ENCODE measurements at places on chromosomes 4 and X. TPM values are rescaled to one million over a fixed set of nuclear protein-coding genes. Genes with fewer than 3 reads are reported as not detected.

PRSS12 gene
- 0.50 TPM for total RNA-seq

GPRIN3 gene
- total RNA-seq, result 5.3 TPM

SRPX gene
- total RNA-seq, result 101 TPM

CT45A9 gene
- not detected for total RNA-seq

DNA sequence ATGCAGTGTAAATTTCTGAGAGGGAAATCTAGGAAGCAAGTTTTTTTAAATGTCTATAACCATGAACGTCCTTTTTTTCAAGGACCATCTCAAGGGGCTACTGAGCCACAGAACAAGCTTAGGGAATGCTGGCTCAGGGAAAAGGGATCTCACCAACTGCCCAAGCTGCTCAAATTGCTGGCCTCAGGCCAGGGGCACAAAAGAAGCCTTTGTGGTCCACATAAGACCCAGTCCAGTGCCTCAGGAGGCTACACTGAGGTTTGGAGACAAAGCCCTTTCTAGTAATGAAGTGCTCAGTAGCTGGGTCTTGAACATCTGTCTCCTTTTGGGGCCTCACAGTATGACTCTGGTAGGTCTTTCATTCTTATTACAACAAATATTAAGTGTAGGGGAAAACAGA is 305.5 kb downstream of the RAB28 start:
- no peak for DNase-seq

- no peak for DNase-seq
These were observed 217.5 kb downstream of the VEGFC start for GRCh38 chr4:176575141-176575730.

DNA sequence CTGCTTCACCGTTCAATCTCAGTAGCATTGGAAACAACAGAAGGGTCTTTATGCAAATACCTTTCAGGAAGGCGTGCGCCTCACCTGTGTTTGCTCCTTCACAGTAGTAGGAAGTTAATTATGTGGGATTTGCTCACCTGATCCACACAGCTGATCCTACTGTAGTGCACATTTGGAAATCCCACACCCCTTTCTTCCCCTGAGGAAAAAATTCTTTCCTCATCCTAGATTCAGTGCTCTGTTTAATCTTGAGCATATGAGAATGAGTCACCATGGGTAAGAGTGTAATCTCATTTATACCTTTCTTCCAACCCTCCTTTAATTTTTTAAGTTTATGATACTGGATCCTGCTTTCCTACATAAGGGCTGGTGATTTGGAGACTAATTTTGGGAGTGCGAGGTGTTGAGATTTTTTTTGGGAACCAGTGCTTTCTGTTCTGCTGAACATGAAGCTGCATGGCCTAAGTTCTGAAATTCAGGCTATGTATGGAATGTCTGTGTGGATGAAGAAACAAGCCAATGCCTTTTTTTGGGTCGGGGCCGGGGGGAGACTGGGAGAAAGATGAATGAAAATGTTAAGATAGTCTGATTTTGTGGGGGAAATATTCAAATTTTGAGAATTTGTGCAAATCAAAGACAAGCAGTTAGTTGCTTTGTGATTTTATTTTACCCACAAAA is 19.0 kb downstream of the GAB1 start:
- DNase-seq, result no peak

GRCh38 chr4:15918484-15919129 is 19.9 kb downstream of the FGFBP1 start:
- no peak for DNase-seq

- no peak for DNase-seq
These were observed 57.3 kb downstream of the GSTCD start for GRCh38 chr4:105765690-105766407.

GRCh38 chrX:40132751-40133150 is 35.0 kb upstream of the BCOR start:
- DNase-seq, result peak; percentile 83

GRCh38 chr4:80115368-80116181 is 42.5 kb upstream of the ANTXR2 start:
- no peak for DNase-seq

DNA sequence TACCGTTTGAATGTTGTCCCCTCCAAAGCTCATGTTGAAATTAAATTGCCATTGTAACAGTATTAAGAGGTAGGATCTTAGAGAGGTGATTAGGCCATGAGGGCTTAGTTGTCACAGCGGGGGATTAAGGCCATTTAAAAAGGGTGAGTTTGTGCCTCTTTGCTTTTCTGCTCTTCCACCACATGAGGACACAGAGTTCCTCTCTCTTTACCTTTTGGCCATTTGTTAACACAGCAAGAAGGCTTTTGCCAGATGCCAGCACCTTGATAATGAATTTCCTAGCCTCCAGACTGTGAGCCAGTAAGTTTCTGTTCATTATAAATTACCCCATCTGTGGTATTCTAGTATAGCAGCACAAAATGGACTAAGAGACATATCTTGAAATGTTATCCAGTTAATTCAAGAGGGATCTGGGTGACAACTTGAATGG is 7.8 kb upstream of the HERC3 start:
- no peak for DNase-seq

- DNase-seq, result no peak
These were observed 44.3 kb downstream of the RASGEF1B start for GRCh38 chr4:81427344-81427821.

GRCh38 chr4:8472158-8472688 is 31.6 kb downstream of the TRMT44 start:
- no peak for DNase-seq

DNA sequence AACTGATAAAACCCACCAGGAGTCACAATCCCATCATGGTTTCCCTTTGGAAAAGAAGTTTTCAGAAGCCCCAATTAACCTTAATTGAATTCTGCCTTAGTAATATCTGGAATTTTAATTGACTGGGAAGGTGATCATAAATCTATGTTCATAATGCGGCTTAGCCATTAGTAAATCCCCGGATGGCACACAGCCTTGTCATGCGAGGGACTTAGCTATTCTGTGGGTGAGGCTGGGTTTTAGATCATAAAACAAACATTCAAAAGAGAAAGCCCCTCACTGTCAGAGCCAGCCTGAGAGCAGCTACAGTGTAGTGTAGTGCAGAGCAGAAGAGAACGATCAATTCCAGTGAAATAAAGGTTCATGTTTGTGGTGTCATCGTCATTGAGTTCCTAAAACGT is 124.0 kb upstream of the NOCT start:
- DNase-seq, result no peak

DNA sequence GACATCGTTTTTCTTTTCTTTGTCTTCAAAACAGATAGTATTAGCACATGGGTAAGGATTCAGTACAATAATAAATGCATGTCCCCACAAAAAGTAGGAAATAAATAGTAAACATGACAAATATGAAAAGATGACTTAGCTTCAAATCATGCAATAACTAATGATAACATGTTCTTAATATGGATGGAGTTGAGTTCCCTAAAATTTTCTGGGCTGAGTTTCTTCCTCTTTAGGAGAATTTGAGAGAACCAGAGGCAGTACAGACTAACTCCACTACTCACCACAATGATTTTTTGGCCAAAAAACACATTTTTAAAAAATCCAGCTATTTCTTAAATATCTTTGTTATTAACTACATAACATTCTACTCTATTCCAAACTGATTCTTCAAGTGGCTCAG is 432.3 kb upstream of the HS3ST1 start:
- no peak for DNase-seq

- DNase-seq, result no peak
These were observed 64.8 kb downstream of the NCAPG start for GRCh38 chr4:17875402-17876070.

Measured in left cardiac atrium (tissue), 4 donors.